ENCODE measurements at places on chromosomes 5 and 9.

DNA sequence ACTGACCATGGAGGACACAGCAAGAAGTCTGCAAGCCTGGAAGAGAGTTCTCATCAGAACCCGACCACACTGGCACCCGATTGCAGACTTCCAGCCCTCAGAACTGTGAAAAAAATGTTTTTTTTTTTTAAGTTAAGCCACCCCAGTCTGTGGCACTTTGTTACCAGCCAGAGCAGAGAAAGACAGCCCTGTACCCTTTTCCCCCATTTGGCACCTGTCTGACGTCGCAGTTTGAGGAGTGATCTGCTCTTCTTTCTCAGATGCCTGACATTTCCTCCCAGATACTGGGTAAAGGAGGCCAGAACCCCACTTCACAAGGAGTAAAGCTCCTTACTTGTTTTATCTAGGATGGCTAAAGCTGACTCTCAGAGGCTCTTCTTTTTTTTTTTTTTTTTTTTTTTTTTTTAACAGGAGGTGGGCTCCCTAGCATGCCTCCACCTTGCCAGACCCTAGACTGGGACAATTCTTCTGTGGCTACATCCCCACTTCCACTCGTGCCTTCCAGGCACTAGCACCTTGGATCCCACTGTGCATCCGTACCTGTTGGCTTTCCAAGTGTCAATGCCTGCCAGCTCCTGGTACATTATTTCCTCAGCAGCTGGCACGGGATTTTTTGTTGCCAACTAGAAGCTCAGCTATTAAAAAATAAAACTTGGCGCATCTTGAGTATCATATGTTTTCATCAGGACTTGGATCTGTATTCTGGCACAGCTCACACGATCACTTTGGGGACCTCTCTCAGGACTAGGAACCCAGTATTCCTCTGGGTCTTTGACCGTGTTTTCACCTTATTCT is 14.4 kb downstream of the CAMK4 start:
- no peak for DNase-seq

DNA sequence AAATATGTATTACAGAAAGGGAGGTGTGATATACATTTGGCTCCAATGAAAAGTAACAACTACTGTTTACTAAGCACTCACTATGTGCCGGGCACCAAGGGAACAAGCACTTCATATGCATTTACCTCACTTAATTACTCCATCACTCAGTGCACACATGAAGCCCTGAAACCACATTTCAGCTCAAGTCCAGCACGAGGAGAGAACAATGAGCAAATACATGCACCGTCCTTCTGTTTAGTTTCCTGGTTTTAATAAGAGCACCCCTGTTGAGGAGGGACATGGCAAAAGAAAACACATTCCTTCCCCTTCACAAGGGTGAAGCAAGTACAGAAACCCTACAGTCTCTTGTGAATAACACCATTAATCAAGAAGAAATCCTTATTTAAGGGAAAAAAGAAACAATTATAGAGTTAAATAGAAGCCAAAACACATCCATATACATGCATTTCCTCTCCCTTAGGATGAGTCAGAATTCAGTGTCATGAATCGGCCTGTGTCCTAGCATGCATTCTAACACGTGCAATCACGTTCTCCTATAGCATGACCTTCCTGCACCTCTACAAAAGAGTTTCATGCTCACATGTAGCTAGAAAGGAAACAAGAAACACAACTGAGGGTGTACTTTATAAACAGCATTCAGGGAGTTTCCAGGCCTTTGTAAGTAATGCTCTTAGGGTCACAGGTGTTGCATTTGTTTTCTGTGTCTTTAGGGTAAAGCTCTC is 411.6 kb downstream of the BNC2 start:
- no peak for DNase-seq

- DNase-seq, result no peak
Measured at GRCh38 chr5:115542651-115543364, 1.8 kb downstream of the FEM1C start.

DNA sequence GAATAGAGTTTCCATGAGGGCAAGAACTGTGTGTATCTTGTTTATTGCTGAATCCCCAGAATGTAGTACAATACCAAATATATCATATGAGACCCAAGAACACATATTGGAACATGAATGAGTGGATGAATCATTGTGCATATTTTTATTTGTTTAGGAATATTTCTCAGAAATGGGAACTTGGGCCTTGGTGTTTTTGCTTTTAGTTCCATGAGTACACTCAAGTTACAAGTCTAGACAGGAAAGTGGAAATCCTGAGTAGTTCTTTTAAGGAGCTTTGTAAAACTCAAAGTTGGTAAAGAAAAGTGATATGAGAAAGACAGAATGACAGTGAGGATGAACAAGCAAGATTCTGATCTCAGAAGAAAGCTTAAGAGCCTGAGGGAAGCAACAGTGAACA is 647.0 kb downstream of the EFNA5 start:
- no peak for DNase-seq

DNA sequence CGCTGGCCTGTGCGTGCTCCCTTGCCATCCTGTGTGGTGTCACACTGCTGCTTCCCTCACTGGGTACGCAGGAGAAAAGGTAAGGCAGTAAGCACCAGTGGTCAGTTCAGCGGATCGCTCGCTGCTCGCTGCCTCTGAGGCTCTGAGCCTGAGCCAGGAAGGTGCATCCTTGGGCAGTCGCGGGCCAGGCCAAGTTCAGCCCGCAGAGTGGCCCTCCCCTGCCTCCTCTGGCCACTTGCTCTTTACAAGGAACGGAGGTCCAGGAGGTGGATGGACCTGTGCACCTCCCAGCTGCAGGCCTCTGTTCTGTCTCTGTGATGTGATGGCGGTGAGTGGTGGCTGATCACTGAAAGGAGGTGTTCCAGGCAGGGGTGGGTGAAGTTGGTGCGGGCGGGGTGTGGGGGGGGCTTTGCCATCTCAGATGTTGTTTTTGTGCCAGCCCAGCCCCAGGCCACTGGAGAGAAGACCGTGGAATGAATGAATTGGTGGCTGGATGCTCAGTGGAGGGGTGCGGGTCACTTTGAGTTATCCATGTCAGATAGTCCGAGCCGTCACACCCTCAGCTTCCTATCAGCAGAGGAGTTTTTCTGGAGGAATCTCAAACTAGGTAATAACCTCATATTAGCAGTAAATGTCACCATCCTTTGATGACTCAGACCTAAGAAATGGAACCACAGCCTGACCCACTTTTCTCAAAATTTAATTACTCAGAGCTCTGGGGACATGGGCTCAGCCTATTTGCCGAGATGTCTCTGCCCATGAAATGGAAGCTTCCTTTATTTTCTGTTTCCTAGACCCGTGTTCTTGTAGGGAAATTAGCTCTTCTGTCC is 7.3 kb downstream of the COL5A1 start:
- DNase-seq, result no peak

DNA sequence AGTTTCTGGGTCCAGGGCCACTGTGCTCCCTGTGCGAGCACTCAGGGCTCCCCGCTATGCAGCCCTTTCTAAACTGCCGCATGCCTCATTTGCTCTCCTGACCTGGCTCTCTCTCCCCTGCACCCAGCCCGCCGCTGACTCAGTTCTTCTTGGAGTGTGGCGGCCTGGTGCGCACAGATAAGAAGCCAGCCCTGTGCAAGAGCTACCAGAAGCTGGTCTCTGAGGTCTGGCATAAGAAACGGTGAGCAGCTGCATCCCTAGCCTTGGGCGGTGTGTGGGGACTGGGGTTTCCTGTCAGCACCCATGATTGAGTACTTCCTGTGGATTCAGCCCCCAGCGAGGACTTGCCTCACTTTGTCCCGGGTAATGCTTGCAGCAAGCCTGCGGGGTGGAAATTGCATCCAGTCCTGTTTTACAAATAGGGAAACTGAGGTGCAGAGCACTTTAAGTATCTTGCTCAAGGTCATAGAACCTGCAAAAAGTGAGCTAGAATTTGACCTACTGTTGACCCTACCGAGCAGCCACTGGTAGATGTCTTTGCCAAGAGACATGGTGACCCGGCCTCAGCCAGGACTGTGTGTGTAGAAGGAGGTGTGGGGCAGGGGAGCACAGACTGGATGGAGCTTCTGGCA is 27.9 kb downstream of the USP20 start:
- no peak for DNase-seq

- DNase-seq, result no peak
Measured at GRCh38 chr5:164090358-164090757, 584.9 kb downstream of the MAT2B start.

DNA sequence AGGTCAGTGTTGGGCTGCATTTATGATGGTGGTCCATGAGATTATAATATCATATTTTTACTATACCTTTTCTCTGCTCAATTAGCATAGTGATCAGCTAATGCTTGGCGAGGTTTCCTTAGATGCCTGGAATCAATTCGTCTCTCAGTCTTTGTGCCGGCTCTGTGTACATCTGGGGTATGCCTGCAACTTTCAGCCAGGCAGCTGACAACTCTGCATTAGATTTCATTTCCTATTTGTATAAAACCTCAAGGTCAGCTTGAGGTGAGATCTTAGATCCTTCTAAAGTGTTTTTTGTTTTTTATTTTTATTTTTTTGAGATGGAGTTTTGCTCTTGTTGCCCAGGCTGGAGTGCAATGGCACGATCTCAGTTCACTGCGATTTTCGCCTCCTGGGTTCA is 86.8 kb downstream of the MELK start:
- no peak for DNase-seq

GRCh38 chr9:136230773-136231172 is 14.8 kb downstream of the QSOX2 start:
- no peak for DNase-seq

GRCh38 chr5:65121880-65122436 is 353.2 kb downstream of the CWC27 start:
- DNase-seq, result no peak

GRCh38 chr9:27548055-27548741 is 18.6 kb upstream of the MOB3B start:
- no peak for DNase-seq

GRCh38 chr9:20771729-20772128 is 87.7 kb downstream of the FOCAD start:
- no peak for DNase-seq

DNA sequence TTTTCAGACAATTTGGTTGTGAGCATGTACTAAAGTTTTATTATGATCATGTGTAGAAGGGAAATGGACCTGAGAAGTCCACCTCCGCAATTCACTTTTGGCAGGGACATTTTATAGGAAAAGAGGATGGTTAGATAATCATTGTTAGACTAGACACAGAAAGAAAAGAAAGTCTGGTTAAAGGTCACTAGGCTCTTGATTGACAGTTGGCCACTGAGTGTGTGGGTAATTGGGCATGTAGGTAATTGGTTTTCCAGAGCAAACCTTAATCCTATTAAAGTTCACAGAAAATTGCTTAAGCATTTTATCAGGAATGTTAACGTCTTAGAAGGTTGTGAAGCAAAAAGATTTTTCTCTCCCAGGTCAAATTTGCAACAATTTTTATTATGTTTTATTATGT is 158.5 kb upstream of the CLINT1 start:
- no peak for DNase-seq

- no peak for DNase-seq
Measured at GRCh38 chr5:16271851-16272250, 92.3 kb upstream of the MARCHF11 start.

DNA sequence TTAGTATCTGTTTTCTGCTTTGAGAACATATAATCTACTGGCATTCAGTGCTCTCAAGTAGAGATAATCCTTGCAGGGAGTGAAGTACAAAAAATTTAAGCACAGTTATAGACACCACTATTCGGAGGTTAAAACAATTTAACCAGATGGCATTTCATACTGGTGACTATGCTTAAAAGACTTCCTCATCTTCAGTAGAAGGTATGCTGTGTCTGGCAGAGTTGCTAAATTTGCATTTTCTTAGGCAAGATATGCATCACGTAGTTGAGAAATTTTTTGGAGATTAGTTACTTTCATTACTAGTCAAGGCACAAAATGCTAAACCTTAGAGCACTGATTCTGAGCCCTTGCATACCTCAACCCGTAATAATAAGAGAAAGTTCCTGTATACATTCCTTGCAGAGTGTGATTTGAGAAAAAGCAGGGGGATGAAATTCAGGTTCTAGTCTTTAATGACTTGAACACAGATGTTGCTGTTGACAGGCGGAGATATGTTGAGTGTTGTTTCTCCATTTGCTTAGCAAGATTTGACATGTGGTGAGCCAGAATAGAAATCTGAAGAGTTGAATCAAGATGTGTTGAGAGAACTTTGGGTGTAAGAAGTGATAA is 70.8 kb upstream of the STARD4 start:
- no peak for DNase-seq

DNA sequence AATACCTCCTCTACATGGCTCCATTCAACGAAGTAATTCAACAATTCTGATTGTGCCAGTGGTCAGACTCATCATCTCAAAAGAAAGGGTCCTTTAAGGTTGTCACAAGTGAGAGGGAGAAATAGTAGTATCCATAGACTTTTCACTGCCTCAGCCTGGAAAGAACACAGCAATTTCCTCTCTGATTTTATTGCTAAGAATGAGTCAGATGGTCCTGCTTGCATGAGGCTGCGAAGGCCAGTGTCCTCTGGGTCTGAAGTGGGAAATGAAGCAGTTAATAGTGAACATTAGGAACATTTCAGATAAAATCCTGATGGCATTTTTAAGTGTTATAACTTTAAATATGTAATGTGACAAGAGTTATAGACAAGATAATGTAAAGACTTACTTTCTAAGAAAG is 979.0 kb downstream of the EFNA5 start:
- DNase-seq, result no peak

DNA sequence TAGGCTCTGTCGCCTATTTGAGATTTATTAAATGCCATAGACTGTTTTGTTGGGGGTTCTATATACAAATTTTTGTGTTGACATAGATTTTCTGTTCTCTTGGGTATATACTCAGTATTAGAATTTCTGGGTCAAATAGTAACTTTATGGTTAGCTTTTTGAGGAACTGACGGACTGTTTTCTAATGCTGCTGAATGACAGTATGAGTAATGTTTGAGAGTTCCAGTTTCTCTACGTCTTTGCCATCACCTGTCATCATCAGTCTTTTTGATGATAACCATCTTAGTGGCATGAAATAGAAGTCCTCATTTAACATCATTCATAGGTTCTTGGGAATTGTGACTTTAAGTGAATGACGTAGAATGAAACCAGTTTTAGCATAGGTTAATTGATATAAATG is 60.1 kb downstream of the CCDC171 start:
- DNase-seq, result no peak

DNA sequence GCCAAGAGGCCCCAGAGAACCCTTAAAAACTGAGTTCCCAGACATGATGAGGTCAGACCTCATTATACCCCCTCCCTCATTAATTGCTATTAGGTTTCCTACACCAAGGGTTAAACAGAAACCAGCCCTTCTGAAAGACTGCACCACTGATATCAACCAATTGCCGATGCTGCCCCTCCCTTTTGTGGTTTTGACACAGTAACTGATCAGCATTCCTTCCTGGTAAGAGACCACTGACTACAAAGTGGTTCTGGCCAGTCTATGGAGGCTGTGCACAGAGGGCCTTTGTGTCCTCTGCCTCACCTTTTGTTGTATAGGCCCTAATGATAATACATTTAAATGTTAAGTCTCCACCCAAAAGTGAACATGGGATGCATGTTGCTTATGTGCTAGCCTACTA is 201.5 kb downstream of the FRMD3 start:
- DNase-seq, result no peak

DNA sequence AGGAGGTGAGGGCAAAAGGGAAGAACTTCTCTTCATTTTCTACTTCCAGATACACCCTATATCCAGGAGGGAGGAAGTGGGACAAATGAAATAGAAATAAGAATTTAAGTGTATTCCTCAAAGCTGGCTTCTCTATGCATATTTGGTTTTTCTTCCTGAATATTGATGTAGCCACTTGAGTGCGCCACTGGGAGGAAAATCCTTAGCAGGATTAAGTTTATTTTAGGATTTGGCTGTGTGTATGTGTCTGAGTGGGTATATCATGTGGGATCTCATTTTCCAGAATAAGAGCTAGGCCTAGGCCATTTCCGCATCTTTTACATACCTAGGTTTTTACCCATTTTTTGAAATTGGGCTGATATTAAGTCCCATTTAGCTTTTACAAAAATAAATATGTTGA is 42.5 kb downstream of the MAP1B start:
- DNase-seq, result no peak
